Activated CD8-positive, alpha-beta memory T cell treated with anti-CD3 and anti-CD28 coated beads, Interleukin-2, amount 10 ng/mL, durations not matched to agents 7 days and 5 days (primary cell): ENCODE measurements at places on chromosomes 13 and 19.

DNA sequence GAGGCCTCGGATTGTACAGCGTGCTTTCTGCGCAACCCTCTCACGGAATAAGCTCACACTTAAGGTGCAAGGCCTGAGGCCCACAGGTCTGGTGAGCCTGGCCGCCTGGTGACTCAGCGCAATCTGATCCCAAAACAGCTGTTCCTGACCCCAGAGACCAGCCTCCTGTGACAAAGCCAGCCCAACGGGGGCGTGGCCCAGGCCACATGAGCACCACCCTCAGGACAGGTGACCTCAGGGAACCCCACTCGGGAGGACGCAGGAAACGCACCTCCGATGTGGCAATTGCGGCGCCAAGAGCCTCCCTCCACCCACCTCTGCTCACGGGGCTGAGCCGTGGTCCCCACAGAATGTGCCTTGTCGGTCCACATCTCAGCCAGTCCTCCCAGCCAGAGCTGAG lies 26.4 kb downstream of the GRTP1 start:
- no peak for DNase-seq

DNA sequence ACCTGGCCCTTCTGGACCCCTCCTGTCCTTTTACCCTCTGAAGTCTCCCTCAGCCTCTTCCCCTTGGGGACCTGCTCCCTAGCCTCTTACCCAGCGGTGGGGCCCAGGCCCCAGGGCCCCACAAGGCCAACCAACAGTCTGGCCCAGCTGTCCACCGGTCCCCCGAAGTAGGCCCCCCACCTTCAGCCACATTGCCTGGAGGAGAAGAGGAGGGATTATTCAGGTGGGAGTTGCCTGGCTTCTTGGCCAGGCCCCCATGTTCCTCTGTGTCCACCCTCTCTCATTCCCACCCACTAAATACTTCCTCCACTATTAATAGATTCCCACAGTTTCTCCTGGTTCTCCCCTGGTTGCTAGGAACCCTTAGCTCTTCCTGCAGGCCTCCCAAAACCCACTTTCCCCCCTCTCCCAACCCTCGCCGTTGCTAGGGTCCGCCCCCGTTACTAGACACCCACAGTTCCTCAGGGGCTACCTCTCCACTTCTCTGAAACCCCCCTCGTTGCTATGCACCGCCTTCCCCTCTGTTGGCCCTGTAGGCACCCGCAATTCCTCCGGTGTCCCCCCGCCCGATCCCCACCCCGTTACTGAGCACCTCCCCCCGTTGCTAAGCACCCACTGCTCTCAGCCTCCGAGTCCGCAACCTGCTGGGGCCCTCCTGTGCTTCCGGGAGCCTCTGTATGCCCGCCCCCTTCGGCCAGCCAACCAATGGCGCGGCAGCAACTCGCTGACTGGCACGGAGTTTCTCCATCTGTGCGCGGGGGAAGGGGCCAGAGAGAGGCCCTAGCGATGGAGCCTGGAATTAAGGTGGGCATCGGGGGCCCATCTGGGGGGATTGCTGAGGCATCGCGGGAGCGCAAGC lies 2.0 kb downstream of the COQ8B start:
- DNase-seq: peak; percentile 96

DNA sequence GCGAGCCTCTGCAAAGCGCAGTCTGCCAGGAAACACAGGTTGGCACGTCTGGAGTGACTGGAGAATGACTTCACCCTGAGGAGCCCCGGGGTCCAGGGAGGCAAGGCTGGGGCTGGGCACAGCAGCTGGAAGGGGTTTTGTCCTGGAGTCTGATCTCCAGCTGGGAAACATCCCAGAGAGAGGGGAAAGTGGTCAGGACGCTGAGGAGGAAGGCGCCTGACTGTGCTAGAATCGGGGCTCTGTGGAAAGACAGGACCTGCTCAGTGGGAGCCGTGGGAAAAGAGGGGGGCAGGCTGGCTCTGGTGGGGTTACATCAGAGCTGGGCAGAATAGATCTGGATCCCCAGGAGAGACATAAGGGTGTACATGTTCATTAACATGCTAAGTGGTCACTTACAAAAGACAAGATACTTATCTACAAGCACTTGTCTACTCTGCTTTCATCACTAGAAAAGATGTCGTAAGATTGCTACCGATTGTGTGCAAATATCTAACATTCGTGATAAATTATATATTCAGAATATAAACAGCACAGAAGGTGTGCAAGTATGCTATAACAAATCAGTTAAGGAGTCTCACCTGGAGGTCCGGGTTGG lies 106.6 kb downstream of the COL4A1 start:
- DNase-seq: no peak

GRCh38 chr13:114142640-114143490 lies 10.4 kb upstream of the RASA3 start:
- peak; percentile 93 for DNase-seq

DNA sequence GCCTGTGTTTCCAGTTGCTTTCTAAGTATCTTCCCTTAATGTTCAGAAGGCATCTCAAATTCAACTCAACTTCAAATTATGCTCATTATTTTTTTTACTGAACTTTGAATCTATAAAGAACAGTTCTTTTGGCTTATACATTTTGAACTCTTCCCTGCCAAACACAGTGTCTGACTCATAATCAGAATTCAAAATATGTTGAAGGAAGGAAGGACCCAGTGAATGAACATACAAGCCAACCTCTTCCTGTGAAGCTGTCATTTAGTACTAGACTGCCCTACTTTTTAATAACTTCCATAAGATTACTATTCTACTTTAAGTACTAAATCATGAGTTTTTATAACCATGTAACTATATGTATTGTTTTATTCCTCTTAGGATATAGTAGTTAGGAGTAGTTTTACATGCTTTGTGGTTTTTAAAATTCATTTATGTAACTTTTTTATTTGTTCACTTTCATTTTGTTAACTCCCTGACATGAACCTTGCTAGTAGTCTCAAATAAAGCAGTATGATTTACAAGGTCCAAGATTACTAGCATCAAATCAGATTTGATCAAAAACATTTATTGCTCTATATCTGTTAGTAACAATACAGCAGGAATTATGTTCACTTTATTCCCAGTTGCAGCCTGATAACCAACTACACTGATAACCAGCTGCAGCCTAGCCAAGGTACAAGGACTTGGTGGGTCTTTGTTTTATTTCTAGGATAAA lies 6.4 kb downstream of the NUDT15 start:
- no peak for DNase-seq
